Activated CD4-positive, alpha-beta T cell treated with anti-CD3 and anti-CD28 coated beads for 48 hours (primary cell): ENCODE measurements at places on chromosomes 4 and X.

- DNase-seq = peak; percentile 17
These were observed 35.7 kb upstream of the GABRQ start for GRCh38 chrX:152601848-152602616.

DNA sequence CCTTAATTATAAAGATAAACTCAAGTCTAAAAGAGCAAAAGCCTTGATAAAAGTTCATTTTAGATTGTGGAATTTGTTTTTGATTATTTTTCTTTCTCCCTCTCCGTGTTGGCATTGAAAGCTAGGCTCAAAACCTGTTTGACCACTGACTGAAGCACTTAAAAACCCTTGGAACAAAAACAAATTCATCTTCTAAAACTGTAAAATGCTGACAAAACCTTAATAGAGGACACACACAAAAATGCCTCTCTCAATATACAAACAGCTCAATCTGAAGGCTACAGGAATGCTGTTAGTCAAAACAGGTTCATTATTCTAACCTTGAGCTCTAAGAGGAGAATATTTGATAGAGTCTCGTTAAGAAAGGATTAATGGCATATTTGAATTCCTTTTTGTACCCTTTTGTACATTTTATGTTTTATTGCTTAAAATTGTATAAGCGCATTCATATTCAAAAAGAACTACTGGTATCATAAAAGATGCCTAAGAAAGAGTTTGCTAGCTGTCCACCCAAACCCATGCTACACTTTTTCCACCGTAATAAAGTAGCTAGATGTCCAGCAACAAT, 74.3 kb upstream of the NAP1L5 start:
- DNase-seq = no peak

GRCh38 chrX:53031380-53031779, 17.2 kb upstream of the GPR173 start:
- DNase-seq = no peak

DNA sequence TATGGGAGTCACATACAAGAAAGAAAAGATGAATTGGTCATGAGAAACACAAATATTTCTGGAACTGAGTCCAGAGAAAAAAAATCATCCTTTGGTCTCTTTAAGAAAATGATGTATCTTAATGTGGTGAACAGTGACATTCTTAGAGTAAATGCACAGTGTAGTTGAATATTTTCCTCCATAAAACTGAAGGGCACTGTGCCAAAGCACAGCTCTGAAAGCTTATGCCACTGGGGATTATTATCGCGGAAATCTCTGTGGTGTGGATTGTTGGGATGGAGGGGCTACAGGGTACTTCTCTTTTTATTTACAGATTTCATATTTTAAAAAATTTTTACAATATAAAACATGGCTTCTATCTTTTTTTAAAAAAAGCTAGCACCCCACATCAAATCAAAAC, 908.1 kb downstream of the CCSER1 start:
- DNase-seq = no peak

DNA sequence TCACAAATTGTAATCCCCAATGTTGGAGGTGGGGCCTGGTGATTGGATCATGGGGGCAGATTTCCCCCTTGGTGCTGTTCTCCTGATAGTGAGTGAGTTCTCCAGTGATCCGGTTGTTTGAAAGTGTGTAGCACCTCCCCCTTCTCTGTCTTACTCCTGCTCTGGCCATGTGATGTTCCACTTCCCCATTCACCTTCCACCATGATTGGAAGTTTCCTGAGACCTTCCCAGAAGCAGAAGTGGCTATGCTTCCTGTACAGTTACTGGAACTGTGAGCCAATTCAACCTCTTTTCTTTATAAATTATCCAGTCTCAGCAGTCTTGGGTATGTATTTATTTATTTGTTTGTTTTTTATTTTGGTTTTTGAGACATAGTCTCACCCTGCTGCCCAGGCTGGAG, 143.2 kb downstream of the CPE start:
- no peak for DNase-seq

DNA sequence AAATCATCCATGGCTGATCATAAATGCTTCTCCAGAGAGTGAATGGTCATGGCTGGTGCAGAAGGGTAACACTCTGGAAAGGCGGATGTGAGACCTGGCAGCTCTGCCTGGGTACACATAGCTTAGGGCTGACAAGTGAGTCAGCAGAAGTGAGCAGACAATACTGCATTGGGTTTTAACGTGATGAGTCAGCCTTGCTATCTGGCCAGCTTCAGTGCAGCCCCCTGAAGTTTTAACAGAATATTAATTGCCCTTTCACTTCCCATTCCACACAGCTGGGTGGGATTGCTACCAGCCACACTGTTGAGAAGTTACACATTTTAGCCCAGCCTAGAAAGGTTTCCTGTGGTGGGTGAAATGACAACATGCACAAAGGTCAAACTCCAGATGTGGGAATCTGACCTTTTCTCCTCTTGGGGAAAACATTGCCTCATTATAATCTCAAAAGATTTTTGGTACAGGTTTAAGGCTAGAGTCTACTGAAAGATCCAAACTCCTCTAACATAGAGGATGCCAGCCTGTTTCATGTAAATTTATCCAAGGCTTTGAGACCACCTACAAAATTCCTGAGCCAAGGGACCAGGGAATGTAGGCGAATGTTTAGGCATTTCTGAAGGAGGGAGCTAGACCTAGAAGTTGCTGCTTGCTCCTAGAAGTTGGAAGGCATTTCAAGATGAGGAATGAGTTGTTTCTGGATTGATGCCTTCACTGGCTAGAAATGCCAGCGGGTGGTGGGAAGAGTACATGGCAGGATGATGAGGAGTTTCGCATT, 230.3 kb upstream of the PGRMC2 start:
- peak; percentile 8 for DNase-seq

GRCh38 chr4:68466185-68466584, 18.9 kb downstream of the TMPRSS11E start:
- no peak for DNase-seq

- no peak for DNase-seq
These were observed 8.3 kb upstream of the PDE6B start for GRCh38 chr4:616911-617643.

GRCh38 chrX:124307253-124307907, 25.1 kb upstream of the TEX13D start:
- no peak for DNase-seq
